ENCODE measurements at places on chromosomes 5 and 9.

DNA sequence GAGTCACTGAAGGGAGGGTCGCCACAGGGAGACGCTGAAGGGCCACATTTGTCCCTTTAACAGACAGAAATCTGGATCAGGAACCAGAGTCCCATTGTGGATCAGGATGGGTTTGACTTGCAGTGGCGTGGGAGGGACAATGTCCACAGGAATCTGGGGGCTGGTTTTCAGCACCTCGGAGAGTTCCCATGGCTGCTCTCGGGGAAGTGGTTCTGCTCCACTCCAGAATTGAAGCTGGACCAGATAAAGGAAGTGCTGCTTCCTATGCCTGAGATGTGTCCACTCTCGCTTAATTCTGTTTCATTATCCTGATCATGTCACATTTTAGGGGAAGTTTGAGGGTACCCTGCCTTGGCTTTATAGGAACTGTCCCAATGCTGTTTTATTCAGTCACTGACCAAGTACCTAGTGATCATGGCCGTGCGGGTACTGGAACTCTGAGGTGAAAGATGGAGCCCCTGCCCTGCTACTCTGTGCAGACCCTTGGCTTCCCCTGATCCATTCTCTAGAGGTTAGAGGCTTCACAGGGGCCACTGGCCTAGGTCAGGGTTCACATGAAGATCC is 28.7 kb downstream of the ENHO start:
- no peak for DNase-seq

GRCh38 chr9:94554439-94555331 is at the start of gene PCAT7:
TSS of gene PCAT7 (plus strand) at chr9:94555083.
- no peak for DNase-seq

- DNase-seq, result no peak
Observed at GRCh38 chr9:124555043-124555442, 47.8 kb upstream of the NR5A1 start.

- no peak for DNase-seq
Observed at GRCh38 chr9:36831381-36832161, 202.5 kb downstream of the PAX5 start.

- DNase-seq, result no peak
Observed at GRCh38 chr9:6055666-6056065, 40.2 kb upstream of the RANBP6 start.

Data from activated CD8-positive, alpha-beta memory T cell treated with anti-CD3 and anti-CD28 coated beads for 4 hours (primary cell).